ENCODE measurements at places on chromosomes 7 and 10.

DNA sequence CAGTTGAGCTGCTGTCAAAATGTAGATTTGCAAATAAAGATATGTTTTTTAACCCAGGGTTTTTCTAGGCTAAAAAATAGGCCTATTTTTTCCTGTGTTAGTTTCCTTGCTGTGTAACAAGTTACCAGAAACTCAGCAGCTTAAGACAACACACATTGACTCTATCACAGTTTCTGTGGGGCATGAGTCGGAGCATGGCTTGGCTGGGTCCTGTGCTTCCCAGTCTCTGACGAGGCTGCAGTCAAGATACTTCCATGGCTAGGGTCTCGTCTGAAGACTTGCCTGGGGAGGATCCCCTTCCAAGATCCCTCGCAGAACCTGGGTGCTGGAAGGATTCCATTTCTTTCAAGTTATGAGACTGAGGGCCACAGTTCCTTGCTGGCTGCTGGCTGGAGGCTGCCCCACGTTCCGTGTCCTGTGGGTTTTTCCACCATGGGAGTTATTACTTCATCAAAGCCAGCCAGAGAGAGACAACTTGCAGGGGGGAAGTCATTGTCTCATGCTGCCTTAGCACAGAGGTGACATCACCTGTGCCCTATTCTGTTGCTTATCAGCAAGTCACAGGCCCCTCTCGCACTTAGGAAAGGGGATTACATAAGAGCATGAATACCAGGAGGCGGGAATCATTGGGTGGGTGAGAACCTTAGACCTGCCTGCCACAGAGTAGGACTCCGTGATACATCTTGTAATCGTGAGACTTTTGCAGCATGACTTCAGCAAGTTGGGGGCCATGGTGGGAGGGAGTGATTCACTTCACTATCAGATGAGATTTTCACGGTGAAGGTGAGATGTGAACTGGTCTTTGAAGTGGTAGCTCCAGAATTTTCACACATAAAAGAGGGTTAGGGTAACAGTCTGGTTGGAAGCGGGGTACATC lies 77.9 kb downstream of the CCNY start:
- no peak for DNase-seq

DNA sequence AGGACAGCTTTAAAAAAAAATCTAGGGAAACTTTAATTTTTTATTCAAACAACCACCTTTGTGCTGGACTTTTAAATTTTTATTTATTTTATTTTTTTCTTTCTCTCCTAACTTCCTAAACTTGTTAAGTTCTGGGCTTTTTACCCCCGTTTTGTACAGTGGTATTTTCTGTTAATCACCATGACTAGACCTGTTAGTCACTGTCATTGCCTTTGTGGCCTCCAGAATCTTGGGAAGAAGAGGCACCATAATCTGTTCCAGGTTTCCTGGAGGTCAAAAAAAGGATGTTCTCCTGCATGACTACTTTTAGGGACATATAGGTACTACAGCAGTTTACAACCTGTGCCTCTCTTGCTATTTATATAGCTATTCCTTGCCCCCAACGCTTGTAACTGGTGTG lies 31.1 kb upstream of the DDX50 start:
- no peak for DNase-seq

- DNase-seq, result no peak
Observed at GRCh38 chr7:125681508-125681907, 751.9 kb upstream of the POT1 start.

DNA sequence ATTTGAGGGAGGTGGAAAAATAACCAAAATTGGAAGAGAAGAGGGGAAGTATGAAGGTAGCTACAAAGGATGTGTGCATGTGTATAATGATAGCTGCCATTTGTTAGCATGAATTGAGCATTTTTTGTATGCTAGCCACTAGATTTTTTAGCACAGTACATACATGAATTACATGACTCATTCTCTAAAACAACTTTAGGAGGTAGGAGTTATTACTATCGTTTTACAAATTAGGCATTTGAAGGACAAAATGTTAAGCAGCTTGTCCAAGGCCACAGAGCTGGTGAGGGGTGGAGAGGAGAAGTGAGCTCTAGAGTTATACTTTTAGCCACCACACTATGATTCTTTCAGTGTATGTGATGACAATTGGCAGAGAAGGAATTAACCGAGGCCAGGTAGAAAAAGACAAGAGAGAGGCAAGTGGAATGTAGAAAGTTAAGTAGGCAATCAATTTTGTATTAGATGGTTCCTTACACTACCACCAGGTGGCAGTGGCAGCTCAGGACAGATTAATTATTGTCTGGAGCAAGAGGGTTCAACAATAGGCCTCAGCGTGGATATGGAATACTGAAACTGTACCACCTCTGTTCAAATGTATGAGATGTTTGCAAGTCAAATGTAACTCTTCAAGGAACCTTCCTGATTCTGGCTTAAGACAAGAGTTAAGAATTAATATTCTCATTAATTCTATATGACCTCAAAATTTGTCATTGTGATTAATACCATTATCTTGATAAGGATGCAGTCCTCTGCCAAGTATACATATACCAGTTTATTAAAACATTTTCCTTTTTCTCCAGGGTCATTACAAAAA lies 128.0 kb downstream of the MBL2 start:
- no peak for DNase-seq

DNA sequence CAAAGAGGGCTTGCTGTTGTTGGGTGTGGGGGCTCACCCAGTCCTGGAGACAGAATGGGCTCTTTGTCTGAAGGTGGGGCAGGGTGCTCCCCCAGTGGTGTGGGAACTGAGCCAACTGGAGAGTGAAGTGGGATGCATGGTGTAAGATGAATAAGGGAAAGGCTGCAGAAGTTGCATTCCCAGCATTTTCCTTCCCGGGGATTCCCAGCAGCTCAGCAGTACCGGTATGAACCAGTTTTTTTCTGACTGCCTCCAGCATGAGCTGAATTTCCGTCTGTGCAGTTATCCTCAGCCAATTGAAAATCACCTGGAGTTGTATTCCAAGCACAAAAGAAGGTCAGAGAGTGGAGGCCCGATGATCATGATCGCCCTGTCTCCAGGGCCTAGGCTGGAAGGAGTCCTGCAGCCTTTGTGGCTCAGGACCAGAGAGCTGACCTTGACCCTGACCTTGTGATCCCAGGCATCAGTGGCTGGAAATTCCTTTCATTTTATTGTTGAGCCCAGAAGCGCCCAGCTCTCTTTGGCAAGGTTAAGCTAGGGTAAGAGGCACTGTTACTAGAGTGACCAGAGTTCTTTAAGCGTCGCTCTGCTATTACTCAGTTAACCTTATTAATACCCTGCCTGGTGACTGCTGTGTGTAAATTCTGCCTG lies 33.4 kb downstream of the OGDH start:
- DNase-seq, result no peak

GRCh38 chr10:61463035-61463909 lies 10.1 kb upstream of the TMEM26 start:
- DNase-seq, result no peak

DNA sequence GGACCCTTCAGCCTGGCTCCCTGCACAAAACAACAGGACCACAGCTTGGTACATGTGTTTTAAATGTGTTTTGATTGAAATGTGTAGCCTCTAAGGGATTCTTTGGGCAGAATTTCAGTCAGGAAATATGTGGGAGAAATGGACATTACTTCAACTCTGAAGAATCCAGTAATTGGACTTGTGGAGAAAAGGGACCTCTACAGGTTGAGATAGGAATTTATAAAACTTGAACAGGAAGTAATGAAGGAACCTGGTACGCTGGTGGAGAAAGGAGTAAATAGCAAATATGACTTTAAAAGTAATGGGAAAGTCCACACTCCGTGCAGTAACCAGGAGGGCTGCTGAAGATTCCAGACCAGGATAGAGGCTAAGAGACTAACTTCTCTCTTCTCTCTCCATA lies 220.5 kb downstream of the LHFPL3 start:
- no peak for DNase-seq

GRCh38 chr10:561721-562120 lies 127.7 kb downstream of the DIP2C start:
- no peak for DNase-seq

DNA sequence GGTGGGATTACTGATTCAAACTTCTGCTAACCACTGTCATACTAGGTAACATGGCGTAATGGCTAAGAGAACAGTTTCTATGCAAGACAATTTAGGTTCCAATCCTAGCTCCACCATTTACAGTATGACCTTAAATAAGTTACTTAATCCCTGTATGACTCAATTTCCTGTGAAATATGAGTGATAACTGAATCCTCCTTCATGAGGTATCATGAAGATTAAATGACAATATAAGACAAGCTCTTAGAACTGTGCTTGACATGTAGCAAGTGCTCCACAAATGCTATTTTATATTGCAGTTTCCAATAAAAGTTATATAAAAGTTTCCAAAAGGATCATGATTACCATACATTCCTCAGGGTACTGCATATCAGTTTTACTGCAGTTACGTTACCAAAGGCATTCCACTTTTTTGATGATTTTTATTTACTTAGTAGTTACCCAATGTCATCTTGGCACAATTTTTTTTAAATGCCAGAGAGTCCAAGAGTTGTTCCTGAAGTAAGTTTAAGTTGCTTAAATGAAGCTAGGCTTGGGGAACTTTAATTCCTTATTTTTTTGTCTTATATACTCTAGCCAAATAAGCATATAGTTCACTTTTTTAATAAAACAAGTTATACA lies 7.1 kb downstream of the DOCK4 start:
- DNase-seq, result no peak

DNA sequence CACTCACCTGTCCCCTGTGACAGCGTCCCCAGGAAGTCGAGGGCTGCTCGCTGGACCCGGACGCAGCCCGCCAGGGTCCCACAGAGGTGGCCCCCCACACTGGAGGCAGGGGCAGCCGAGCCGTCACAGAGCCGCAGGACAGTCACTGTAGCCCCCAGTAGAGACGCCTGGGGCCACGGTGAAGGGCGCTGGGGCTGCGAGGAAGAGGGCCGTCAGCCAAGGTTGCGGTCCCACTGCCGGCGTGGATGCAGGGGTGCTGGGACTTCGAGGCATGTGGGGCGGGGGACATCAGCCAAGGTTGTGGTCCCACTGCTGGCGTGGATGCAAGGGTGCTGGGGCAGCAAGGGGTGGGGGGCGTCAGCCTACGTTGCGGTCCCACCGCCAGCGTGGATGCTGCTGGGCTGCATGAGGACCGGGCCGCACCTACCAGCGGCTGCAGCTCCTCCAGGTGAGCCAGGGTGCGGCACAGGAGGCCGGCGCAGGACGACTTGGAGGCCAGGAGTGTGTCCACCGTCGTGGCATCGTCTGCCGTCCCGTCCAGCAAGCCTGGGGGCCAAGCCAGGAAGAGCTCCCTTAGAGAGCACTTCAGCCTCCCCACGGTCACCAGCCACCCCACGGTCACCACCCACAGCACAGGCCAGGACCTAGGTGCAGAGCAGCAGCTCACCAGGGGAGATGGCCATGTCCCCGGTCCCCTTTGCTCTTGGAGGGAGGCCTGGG lies 13.9 kb downstream of the BRAT1 start:
- no peak for DNase-seq

GRCh38 chr7:77991656-77992055 lies 193.1 kb downstream of the PHTF2 start:
- no peak for DNase-seq
